ENCODE measurements at places on chromosomes 12 and 14. TPM values are rescaled to one million over a fixed set of nuclear protein-coding genes. Genes with fewer than 3 reads are reported as not detected.

DNA sequence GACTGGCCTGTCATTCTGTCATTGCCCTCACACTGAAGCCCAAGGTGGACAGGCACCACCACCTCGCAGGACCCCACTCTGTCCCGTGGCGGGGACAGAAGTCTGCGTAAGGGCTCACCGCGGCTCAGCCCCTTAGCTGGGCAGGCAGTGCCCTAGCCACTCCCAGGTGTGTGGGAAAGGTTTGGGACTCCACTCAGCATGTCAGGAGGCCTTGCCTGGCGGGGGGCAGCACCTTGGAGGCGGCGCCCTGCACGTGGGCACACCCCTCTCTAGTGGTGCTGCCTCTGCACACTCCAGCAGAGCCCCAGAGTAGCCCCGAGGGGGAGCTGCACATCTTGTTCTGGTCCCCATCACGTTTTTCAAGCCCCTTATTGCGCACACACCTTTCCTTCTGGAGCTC, 35.6 kb downstream of the FIGNL2 start:
- DNase-seq, result no peak

- no peak for DNase-seq
Measured at GRCh38 chr14:99344051-99344758, 72.2 kb upstream of the BCL11B start.

- DNase-seq, result no peak
Measured at GRCh38 chr14:98138666-98139065, 1133.3 kb downstream of the BCL11B start.

DNA sequence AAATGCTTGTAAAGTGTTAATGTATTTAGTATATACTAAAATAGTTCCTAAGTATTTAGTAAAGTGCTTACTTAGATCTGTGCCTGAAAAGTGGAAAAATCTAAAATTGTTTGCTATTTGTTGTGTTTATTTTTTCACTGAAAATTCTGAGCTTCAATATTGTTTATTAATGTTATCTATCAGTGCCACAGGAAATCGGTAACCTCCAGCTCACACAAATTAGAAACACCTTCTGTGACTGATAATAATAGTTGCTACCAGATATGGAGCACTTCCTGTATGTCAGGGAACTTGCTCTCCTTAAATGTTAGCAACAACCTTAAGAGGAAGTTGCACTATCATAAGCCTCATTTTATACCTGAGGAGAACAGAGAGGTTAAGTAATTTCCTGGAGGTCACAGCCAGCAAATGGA, 723 bp upstream of the LRP10 start:
- DNase-seq, result no peak

DNA sequence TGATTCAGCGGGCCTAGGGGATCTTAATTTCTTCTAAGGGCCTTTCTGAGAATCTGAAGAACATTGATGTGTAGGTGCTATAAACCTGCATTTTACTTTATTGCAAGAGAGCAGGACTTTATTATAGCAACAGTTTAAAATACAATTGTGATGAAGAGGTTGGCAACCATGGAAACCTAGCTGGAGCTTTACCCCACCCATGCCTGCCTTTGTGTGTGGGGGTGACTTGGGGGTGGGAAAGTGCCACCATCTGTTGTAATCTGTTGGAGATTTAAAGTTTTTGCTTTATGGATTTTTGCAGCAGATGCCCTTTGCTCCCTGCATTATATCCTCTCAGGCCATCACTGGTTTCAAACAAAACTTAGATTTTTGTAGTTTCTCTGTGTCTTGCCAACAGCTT, 64.6 kb downstream of the ATG14 start:
- DNase-seq, result no peak

DNA sequence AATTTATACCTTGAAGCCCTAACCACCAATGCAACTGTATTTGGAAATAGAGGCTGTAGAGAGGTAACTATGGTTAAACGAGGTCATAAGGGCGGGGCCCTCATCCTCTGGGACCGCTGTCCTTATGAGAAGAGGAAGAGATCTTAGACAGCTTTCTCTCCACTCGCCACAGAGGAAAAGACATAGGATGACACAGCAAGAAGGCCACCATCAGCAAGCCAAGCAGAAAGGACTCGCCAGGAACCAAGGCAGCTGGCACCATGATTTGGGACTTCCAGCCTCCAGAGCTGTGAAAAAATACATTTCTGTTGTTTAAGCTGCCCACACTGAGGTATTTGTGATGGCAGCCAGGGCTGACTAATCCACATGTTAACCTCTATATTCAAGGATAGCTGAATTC, 30.4 kb upstream of the BCAT1 start:
- no peak for DNase-seq

DNA sequence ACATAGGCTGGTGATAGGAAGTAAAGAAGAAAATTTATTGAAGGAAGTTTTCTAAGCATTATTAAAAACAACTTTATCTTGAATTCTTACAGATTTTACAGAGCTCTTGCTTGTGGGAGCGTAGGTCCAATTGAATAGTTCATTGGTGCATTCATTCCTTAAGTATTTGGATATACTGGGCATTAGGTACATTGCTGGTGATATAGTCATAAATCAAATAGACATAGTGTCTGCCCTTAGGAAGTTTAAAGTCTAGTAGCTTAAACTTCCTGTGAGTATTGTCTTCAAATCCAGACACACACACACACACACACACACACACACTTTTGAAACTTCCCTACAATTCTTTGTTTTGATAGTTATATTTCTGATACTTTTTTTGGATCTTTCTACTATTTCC, 226.7 kb downstream of the FUT8 start:
- no peak for DNase-seq

- DNase-seq, result no peak
Measured at GRCh38 chr14:61221906-61222305, 59.2 kb downstream of the TMEM30B start.

DNA sequence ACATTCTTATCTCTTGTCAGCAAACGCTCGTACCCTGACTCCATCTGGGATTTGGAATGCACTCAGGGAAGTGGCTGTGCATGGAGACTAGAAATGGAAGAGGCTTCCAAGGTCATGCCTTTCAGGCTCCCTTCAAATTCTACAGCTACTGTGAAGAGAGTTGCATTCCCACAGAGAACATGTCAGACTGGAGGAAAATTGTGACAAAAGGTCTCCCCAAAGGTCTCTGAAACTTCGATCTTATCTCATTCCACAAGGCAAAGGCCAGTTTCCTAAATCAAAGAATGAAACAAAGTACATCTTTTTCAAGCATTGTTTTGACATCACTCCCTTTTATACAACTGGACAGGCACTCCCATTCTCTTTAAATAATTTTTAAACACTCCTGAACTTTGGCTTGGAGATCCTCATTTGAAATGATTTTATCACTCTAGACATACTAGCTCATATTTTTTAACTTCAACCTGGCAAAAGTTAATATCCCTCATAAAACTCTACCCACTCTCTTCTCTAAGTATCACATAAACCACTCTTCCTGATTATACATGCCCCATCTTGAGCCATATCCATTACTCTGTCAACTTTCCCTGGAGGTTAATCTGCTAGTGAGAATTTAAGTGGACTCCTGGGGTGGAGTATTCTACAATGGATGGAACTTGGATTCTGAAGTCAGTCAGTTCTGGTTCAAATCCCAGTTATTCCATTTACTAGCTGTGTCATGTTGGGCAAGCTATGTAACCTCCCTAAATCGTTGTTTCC, 218.1 kb upstream of the HMGA2 start:
- DNase-seq, result no peak

- no peak for DNase-seq
Measured at GRCh38 chr12:623172-623864, 39.9 kb downstream of the NINJ2 start.

DNA sequence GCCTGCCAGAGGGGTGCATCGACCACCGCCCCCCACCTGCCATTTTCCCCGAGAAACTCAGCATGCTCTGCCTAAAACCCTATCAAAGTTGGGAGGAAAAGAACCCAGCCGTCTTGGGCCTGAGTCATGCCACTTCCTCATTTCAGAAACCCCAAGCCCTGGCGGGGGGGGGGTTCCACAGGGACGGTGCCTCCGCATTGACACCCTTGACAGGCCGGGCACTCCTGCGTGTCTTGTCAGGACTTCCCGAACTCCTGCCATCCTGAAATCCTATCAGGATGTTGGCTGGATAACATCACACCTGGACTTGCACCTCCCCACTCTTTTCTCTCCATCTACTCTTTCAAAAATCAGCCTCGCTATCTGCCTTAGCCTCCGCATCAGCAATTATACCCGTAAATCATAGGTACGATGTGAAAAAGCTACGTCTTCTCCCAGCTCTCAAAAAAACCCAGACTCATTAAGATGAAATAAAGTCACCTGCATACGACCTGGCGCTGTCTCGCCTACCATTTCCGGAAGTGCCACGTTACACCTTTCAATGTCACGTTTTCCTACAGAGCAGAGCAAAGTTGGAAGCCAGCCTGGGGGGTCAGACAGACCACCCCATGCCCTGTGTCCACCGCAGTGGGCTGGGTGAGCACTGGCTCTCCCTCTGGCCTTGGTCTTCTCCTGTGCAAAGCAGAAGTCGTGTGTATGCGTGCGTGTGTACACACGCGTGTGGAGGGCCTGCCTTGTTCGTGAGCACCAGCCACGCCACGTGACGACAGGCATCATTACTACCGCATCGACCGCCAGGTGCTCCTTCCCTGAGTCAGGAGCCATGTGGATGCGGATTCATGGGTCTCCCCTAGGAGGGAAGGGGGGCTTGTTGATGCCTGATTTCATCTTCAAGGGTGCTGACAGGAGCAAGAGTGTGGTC, 96.7 kb downstream of the RFLNA start:
- DNase-seq, result no peak

DNA sequence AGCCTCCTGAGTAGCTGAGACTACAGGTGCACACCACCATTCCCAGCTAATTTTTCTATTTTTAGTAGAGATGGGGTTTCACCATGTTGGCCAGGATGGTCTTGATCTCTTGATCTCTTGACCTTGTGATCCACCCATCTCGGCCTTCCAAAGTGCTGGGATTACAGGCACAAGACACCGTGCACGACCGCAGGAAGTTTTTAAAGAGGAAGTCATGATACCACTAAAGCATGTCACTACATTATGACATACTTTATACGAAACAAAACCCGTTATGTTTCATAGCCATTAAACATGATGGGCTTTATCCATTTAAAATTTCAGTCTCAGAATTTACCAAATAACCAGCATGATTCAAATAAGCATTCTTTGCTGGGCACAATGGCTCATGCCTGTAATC, 83.8 kb upstream of the DUSP6 start:
- DNase-seq, result no peak

DNA sequence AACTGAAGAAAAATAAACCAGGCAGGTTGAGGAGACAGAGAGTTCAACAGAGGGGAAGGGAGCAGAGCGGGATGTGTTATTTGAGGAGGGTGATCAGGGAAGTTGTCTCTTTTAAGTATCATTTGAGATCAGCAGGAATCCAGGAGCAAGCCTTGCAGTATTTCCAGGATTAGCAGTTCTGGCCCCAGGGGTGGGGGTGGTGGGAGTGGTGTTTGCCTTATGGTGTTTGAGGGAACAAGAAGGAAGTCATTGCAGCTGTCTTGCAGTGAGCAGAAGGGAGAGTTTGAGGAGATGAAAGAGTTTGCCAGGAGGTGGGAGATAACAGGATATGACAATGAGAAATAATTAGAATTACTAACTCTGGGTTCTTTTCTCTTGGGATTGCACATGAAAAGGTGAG, 418.6 kb downstream of the NELL2 start:
- DNase-seq, result no peak

- no peak for DNase-seq
Measured at GRCh38 chr14:59332727-59333126, 132.5 kb downstream of the GPR135 start.

DNA sequence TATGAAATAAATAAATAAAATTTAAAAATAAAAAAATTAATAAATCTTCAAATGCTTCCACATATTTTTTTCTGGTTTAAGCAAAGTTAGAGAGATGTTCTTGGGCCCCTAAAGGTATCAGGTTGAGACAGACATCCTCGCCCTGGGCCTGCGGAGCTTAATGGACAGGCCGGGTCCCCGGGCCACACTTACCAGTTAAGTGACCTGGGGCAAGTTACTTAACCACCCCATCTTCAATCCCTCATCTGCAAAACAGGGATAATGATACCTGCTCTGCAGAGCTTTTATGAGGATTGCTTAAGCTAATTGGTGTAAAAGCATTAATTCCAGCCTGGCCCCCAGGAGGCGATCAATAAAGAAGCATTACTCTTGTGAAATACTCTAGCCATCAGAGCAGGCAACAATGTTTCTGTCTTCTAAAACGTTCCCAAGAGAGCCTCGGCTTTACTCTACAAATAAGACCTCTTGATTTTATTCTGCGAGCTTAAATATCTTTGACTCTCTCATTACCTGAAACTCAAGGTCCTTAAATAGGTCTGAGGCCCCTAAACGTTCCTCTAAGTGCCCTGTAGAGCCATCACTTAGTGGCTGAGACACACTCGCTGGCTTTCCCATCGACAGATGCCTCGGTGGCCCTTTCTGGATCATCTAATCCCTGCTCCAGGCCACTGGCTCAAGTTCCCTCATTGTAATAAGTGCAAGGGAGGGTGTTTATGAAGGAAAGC, 81.1 kb upstream of the DIO3 start:
- DNase-seq, result no peak

- no peak for DNase-seq
Measured at GRCh38 chr12:48030173-48030650, 25.9 kb upstream of the COL2A1 start.

DNA sequence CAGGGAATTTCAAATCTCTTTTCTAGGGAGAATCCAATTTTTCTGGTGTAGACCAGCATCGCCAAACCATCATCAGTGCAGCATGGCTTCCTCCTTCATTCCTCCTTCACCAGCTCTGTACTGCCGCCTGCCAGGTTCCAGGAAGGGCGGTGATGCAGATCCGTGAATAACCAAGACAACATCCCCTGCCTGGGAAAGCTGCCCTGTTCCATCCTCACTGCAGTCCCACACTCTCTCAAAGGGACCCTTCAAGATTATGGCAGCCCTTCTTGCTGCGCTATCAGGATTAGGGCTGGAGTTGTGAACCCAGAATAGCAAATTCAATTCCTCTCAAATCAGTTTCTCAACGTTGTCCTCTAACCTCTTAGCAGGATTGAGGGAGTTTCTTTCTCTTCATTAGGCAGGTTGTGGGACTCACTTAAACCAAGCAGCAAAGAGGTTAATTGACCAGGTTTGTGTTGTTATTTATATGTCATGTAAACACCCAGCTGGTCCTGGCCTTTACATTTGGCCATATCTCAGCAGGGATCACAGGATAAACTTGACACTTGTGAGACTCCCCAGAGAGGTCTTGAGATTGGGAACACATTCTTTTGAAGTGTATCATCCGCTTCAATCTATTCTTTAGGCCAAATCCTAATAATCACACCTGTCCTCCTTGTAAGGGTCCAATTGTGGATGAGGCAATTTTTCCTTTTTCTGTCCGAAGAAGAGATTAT, 26.2 kb downstream of the TMEM30B start:
- DNase-seq, result no peak

GRCh38 chr14:92668276-92668973, 80.0 kb downstream of the LGMN start:
- DNase-seq, result no peak

Gene METTL25
- total RNA-seq, result 4.7 TPM

Gene CLEC2D
- 1.7 TPM for total RNA-seq

Gene RFX4
- total RNA-seq, result not detected

Gene KLRC3
- total RNA-seq, result not detected

Gene HOXC12
- not detected for total RNA-seq

Gene GNB3
- 0.29 TPM for total RNA-seq

Gene TSHR
- total RNA-seq, result not detected

Gene GPRC5D
- not detected for total RNA-seq

Gene INSM2
- not detected for total RNA-seq
